Activated T-helper 2 cell treated with anti-CD3 and anti-CD28 coated beads, Interferon-gamma antibody, Interleukin-2, Interleukin-4, amounts not matched to agents 10 μg/mL and 5 μg/mL and 100 μg/mL, durations not matched to agents 14 hours and 24 hours and 36 hours (primary cell): ENCODE measurements at places on chromosomes 4 and X. TPM values are rescaled to one million over a fixed set of nuclear protein-coding genes. Genes with fewer than 3 reads are reported as not detected.

GRCh38 chrX:79719568-79720231 lies 294.9 kb upstream of the TBX22 start:
- no peaks in the 10 kb centered on the region for H3K27me3 ChIP-seq
- DNase-seq, result no peak
- H3K4me1 ChIP-seq, result no peaks in the 10 kb centered on the region
- H3K36me3 ChIP-seq, result no peaks in the 10 kb centered on the region
- H3K4me3 ChIP-seq, result no peak overlapping the region

DNA sequence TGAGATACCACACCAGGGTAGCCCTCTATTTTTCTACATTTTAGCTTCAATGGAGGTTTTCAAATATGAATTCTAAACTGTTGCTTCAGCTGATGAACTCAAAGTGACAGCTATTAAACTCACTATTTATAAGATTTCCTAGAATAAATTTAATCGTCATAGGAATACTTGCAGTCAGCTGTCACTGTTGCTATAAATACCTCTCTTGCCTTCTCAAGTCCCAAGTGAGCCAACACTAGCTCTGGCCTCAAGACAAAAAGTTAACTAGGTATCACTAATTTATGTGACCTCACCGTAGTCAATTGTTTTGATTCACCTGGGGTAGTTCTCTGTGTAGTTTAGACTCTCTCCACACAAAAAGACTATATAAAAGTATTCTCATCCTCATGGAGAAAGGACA lies 34.3 kb upstream of the PROM1 start:
- H3K4me1 ChIP-seq, result peaks cover 4% of the 10 kb centered on the region
- DNase-seq, result no peak
- peaks cover 2% of the 10 kb centered on the region for H3K27me3 ChIP-seq
- H3K27ac ChIP-seq, result no peak overlapping the region
- H3K36me3 ChIP-seq, result no peaks in the 10 kb centered on the region

DNA sequence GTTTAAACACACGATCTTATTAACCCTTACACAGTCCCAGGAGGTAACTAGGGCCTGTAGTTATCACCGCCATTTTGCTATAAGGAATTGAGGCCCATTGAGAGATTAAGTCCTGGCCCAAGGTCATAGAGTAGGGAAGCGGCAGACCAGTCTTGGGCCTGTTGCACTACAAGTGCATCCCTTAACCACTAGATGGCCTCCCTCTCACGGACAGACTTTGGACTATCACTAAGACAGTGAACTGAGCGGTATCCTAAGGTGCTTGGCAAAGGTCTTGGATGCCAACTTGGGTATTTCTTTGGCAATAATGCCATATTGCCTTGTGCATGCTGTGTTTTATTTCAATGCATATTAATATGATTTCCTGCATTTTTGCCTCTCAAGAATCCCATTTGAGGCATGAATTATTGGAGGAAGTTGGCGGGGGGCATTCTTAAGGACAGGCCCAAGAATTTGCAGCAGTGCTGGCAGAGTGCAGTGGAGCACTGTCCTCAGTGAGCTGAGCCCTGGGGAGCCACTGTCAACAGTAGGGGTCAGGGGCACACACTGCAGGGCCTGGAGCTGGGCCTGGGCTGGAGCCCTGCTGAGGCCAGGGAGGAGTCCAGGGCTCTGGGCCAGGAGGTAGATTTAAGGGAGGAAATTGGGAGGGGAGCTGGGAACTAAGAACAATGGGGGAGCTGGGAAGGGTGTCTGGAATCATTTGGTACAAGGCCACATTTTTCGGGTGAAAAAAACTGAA lies 147.4 kb downstream of the SMIM20 start:
- H3K27ac ChIP-seq, result no peak overlapping the region
- no peaks in the 10 kb centered on the region for H3K27me3 ChIP-seq
- DNase-seq, result no peak
- peaks cover 22% of the 10 kb centered on the region for H3K4me1 ChIP-seq

Gene TMEM154
- 10.3 and 12.1 TPM in 2 replicates for total RNA-seq

DNA sequence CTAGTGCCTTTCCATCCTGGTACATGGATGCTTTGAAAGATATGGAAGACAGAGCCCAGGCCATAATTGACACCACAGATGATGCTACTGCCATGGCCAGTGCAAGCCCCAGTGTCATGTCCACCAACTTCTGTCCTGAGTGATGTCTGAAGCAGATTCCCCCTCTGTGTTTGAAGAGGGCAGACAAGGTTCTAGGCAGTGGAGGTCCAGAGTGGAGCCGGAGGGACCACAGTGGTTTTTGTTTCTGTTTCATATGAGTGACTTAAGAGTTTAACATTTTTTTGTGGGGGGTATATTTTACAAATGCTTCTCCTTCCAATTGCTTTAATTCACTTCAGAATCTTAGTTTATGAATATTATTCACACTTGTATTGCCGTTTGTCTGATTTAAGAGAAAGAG lies 6.0 kb upstream of the MAGEC1 start:
- H3K27ac ChIP-seq, result no peak overlapping the region
- no peaks in the 10 kb centered on the region for H3K36me3 ChIP-seq
- no peaks in the 10 kb centered on the region for H3K4me1 ChIP-seq
- no peak overlapping the region for H3K4me3 ChIP-seq

GRCh38 chrX:33741807-33742206 lies 390.3 kb downstream of the FAM47A start:
- no peak for DNase-seq
- H3K36me3 ChIP-seq, result no peaks in the 10 kb centered on the region
- no peaks in the 10 kb centered on the region for H3K4me1 ChIP-seq
- no peak overlapping the region for H3K27ac ChIP-seq

DNA sequence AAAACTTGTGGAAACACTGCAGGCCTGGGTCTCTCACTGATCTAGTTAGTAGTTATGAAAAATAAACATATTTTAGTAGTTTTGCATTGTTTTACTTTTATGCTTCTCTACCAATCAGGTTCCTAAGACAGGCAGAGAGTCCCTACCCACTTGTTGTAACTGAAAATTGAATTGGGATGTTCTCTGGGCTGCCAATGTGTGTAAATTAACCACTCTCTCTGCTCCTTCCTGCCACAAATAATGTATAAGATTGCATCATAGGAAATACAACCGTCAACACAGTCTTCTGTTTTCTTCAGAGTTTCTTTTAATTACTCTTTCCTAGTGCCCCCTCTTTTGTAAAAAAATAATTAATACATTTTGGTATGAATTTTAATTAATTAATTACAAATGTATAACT lies 677.3 kb downstream of the FSTL5 start:
- H3K4me1 ChIP-seq, result no peaks in the 10 kb centered on the region
- no peak for DNase-seq
- H3K36me3 ChIP-seq, result no peaks in the 10 kb centered on the region
- H3K4me3 ChIP-seq, result no peak overlapping the region
- H3K27me3 ChIP-seq, result no peaks in the 10 kb centered on the region

DNA sequence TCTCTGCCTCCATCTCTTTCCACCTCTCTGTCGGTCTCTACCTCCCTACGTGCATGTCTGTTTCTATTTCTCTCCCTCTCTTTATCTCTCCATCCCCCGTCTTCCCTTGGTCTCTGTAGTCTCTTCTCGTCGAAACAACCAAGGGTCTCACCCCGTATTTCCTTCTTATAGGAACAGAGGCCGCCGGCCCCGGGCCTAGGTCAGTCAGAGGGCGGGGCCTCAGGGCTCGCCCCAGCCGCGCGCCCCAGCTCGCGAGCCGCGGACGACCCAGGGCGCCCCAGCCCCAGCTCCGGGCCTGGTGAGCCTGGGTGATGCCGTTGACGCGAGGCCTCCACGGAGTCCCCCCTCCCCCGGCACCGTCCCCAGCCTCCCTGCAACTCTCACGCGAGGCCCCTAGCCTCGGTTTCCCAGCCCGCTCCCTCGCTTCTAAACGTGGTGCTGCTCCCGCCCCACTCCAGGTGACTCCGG lies 6.6 kb downstream of the TIMM17B start:
- peaks cover 5% of the 10 kb centered on the region for H3K36me3 ChIP-seq
- H3K4me1 ChIP-seq, result peaks cover 15% of the 10 kb centered on the region
- H3K27me3 ChIP-seq, result no peaks in the 10 kb centered on the region
- no peak for DNase-seq
- H3K4me3 ChIP-seq, result peak overlapping the region; percentile 87

GRCh38 chrX:155056471-155056870 lies 14.5 kb downstream of the CMC4 start:
- H3K27ac ChIP-seq, result peak overlapping the region; percentile 42
- peaks cover 29% of the 10 kb centered on the region for H3K36me3 ChIP-seq
- no peak overlapping the region for H3K4me3 ChIP-seq
- DNase-seq, result no peak

Gene POLN
- total RNA-seq, result 1.3 and 1.4 TPM in 2 replicates

Gene TMEM144
- 0.16 and 0.23 TPM in 2 replicates for total RNA-seq

DNA sequence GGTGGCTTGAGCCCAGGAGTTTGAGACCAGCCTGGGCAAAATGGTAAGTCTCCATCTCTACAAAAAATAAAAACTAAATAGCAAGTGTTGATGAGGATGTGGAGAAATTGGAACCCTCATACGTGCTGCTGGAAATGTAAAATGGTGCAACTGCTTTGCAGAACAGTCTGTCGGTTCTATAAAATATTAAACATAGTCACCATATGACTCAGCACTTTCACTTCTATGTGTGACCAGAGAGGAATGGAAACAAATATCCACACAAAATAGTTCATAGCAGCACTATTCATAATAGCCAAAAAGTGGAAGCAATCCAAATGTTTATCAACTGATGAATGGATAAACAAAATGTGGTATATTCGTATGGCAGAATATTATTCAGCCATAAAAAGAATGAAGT lies 60.8 kb upstream of the FMR1 start:
- no peak overlapping the region for H3K4me3 ChIP-seq
- no peaks in the 10 kb centered on the region for H3K27me3 ChIP-seq
- H3K36me3 ChIP-seq, result no peaks in the 10 kb centered on the region
- DNase-seq, result no peak
- no peak overlapping the region for H3K27ac ChIP-seq
- H3K4me1 ChIP-seq, result no peaks in the 10 kb centered on the region

DNA sequence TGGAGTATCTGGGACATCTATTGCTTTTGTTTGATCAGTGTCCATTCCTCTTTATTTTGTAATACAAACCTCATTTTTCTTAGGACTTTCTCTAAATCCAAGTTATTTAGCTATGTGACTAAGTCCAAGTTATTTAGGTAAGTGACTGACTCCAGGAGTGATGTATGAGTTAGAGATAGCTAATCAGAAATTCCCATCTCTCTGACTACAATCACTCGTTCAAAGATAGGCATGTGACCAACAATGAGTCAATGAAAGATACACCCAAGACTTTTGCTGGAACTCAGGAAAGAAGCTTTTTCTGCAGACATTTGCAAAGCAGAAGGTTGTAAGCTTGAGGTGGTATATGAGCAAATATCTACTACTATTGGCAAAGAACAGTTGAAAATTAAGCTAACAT lies 72.5 kb upstream of the KCNIP4 start:
- H3K4me3 ChIP-seq, result no peak overlapping the region
- H3K27ac ChIP-seq, result no peak overlapping the region
- H3K4me1 ChIP-seq, result no peaks in the 10 kb centered on the region

DNA sequence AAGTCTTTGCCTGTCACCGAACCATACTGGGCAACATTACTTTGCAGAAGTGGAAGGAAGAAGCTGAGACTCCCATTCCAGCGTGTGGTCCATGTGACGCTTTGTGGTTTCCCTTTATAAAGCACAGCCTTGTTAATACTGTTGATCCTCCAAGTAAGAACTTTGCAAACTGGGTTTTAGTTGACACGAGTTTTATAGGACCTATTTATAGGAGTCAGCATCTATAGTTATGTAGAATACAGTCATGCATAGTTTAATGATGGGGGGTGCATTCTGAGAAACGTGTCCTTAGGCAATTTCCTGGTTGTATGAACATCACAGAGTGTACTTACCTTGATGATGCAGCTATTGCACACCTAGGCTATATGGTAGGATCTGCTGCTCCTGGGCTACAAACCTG lies 1879.4 kb upstream of the TENM3 start:
- no peak overlapping the region for H3K4me3 ChIP-seq
- no peaks in the 10 kb centered on the region for H3K4me1 ChIP-seq
- no peak overlapping the region for H3K27ac ChIP-seq

- DNase-seq, result no peak
- no peaks in the 10 kb centered on the region for H3K27me3 ChIP-seq
- H3K36me3 ChIP-seq, result no peaks in the 10 kb centered on the region
- no peaks in the 10 kb centered on the region for H3K4me1 ChIP-seq
- no peak overlapping the region for H3K27ac ChIP-seq
- H3K4me3 ChIP-seq, result no peak overlapping the region
Measured at GRCh38 chr4:8377103-8378075, 63.1 kb downstream of the ACOX3 start.

DNA sequence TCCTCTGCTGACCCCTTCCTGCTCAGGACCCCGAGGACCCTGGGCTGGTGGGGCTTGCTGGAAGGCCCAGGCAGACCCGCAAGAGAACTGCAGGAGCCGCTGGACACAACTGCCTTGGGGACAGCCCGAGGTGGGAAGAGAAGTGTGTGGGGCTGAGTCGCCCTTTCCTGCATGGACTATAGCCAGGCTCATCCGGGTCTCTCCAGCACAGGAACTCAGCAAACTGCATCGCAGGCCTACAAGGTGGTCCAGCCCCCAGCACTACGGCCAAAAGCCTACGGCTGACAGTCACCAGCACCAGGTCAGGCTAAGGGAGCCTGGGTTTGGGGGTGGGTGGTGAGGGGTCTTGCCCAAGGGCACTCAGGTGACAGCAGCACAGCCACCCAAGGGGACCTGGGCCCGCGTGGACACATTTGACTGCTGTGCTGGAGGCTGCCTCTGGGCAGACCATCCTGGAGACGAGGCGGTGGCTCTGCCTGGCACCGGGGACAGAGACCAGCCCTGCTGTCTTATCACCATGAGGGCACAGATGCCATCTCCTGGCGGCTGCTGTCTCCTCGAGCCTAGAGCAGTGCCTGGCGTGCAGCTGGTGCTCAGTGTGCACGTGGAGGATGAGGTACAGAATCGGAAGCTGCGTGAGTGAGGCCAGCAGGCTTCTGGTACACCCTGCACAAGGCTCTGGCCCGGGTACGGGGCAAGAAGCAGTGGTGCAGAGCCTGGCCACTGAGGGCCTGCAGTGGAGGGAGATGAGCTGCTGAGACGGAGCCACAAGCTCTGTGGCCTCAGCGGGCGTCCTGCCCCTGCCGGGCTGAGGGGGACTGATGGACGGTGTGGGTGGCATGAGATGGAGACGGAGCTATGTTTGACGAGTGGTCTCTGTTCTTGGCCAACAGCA lies 15.1 kb downstream of the LRPAP1 start:
- H3K36me3 ChIP-seq, result peaks cover 54% of the 10 kb centered on the region
- H3K4me1 ChIP-seq, result no peaks in the 10 kb centered on the region

Gene SASH3
- 89.8 and 102 TPM in 2 replicates for total RNA-seq

Gene FHDC1
- total RNA-seq, result 0.07 TPM in 2 replicates

GRCh38 chrX:29299684-29300083 lies 712.4 kb downstream of the IL1RAPL1 start:
- DNase-seq, result no peak
- H3K27ac ChIP-seq, result no peak overlapping the region
- H3K27me3 ChIP-seq, result no peaks in the 10 kb centered on the region

DNA sequence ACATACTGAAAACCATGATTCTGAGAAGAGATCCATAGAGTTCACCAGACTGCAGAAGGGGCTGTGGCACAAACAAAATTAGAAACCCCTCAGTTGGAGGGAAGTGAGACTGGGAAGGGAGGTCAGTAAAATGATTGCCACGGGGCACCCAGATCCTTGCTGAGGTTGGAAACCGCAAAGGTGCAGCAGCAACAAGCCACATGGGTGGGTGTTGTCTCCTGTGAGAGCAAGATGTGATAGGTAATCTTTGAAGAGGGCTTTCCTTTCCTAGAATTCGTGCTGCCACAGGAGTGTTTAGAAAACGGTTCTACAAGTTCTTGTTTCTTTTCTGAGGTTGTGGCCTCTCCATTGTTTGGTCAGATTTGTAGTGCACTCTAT lies 85.5 kb downstream of the NFKB1 start:
- peak; percentile 59 for DNase-seq
- peaks cover 99% of the 10 kb centered on the region for H3K36me3 ChIP-seq
- H3K27me3 ChIP-seq, result no peaks in the 10 kb centered on the region
- H3K4me3 ChIP-seq, result peak overlapping the region; percentile 27
- H3K27ac ChIP-seq, result peak overlapping the region; percentile 75
